GM23338 (cell line): ENCODE measurements at places on chromosomes 7 and 10. TPM values are rescaled to one million over a fixed set of nuclear protein-coding genes. Genes with fewer than 3 reads are reported as not detected.
A peak's percentile ranks its signal among the peaks of the same experiment; 100 is the strongest.

DNA sequence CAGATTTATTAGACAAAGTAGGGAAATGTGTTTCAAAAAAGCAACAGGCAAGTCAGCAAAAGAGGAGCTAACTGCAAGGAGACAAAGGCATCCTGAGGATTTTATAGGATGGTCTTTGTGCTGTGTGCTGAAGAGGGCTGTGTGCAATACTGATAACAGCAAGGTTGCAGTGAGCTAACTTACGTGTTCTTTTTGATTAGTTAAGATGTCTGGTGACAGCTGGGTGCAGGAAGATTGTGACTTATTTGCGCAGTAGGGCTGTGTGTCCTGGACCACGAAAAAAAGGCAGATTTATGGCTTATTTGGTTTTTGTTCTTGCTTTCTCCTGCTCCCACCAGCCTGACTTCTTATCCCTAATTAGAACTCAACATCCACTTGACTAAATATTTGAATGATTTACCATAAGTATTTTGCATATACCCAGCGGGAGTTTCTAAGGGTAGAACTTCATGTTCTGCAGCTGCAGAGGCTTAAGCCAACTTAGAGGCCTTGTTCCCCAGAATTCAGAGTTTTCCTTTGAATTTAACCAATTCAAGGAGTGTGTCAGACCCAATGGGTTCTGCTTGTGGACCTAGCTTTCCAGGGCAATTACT, 119.0 kb downstream of the ANKRD26 start:
- DNase-seq, result no peak

GRCh38 chr7:2274666-2275065, 32.6 kb downstream of the NUDT1 start:
- no peak for DNase-seq

- no peak for DNase-seq
Measured at GRCh38 chr10:107453561-107453960, 289.1 kb upstream of the SORCS1 start.

GRCh38 chr10:77513781-77514331, 123.8 kb downstream of the KCNMA1 start:
- peak; percentile 10 for DNase-seq

DNA sequence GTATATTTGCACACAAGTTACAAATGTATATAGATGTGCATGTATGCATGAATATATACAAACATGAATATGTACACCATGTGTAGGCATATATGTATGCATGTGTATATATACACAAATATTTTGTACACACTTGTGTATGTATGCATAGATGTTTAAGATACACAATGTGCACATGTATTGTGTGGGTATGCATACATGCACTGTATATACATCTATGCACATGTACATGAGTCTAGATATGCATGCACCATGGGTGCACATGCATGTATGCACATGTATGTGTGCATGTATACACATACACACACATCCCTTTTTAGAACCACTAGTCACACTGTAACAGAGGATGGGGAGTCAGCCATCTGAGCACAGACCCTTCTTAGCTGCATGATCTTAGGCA, 249.4 kb downstream of the COBL start:
- DNase-seq, result no peak

DNA sequence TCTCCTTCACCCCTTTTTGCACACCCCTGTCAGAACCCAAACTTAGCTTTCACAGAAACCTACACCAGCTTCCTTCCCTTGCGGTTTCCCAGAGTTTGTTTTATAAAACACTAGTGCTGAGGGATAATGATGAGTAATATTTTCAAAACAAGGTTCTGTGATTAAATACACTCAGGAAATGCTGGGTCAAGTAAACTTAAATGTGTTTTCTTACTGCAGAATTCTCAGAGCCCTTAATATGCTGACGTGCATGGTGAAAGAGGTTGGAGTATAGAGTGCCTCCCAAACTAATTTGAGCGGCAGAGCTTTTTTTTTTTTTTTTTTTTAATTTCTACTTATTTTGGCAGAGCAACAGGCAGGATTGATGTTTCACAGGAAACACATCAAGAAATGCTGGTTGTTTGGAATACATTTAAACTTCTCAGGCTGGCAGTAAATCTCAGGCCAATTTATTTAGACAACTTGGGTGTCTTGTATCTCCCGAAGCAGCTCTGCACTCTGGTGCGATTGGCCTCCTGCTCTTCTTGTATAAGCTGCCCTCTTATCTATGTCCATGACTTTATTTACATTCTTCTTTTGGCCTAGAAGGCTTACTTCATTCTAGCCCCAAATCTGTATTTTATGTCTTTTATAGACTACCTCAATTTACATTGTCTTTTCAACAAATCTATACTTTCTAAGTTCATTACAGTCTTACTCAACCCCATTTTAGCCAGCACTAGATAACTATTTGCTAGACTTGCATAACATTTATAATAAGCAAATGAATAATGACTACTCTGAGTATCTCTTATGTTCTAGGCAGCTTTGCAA, 165.4 kb downstream of the BMPER start:
- DNase-seq, result no peak

GRCh38 chr7:45576249-45576929, 2.2 kb downstream of the ADCY1 start:
- no peak for DNase-seq

- no peak for DNase-seq
Measured at GRCh38 chr7:93119191-93119905, 1.6 kb upstream of the SAMD9 start.

GRCh38 chr10:59779756-59780533, 26.7 kb upstream of the MRLN start:
- DNase-seq, result no peak

GRCh38 chr10:36515319-36515718, 610.1 kb upstream of the ANKRD30A start:
- no peak for DNase-seq

DNA sequence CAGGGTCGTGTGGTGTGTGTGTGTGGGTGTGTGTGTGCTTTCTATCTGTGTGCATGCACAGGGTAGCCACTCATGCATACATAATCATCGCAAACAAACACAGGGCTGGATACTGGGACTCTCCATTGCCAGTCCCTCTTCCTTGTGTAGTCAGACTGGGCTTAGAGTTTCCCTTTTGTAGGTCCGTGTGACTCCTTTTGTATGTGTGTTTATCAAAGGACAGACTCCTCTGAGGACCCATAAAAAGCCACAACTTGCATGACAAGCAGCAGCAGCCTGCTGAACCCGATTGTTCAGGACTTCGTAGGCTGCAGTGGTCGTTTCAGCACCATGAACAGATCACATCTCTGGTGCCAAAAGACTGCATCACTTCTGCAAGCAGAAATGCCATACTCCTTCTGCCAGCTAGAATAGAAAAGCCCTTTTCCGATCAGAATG, 895 bp downstream of the VSTM2A start:
- DNase-seq, result peak; percentile 71

DNA sequence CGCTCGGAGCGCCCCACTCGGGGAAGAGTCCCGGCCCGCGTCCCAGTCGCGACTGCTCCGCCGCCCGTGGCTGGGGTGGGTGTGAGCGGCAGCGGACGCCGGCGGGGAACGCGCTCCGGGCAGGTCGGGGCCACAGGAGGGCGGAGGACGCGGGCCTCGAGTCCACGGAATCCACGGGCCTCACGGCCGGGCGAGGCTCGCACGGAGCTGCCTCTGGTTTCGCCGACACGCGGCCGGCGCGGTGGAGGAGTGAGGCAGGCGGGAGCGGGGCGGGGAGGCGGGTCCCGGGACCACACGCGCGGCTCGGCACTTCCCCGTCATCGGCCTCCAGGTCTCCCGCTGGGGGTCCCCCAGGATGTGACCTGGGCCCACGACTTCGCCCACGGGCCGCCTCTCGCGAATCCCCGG, 533 bp upstream of the NKX6-2 start:
- no peak for DNase-seq

The UCN3 gene
- total RNA-seq, result not detected in 2 replicates

The NOC3L gene
- 43.1 and 49.7 TPM in 2 replicates for total RNA-seq

The PRXL2A gene
- total RNA-seq, result 31.8 and 40.1 TPM in 2 replicates
